ENCODE measurements at places on chromosomes 3 and 15.

GRCh38 chr15:74614744-74615507 is 710 bp upstream of the CLK3 start:
- H3K36me3 ChIP-seq: peaks cover 13% of the 10 kb centered on the region
- peak overlapping the region; percentile 83 for H3K4me3 ChIP-seq
- DNase-seq: peak; percentile 89
- H3K4me1 ChIP-seq: peaks cover 40% of the 10 kb centered on the region

DNA sequence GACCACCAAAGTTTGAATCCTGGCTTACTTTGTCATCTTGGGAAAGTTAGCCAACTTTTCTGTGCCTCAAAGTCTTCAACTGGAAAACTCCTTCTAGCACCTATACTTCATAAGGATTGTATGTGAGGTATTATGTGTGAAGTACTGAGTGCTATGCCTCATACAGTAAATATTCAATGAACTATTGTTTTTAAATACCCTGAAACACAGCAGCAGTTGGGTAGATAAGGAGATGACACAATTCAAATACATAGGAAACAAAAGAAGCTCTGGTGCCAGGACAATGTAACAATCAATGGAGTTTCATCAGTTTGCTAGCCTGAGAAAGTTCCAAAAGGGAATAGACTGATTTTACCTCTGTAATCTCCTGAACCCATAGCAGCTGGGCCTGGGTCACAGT is 43.3 kb downstream of the TUBGCP4 start:
- peaks cover 42% of the 10 kb centered on the region for H3K36me3 ChIP-seq
- no peaks in the 10 kb centered on the region for H3K4me1 ChIP-seq
- no peak overlapping the region for H3K27ac ChIP-seq

DNA sequence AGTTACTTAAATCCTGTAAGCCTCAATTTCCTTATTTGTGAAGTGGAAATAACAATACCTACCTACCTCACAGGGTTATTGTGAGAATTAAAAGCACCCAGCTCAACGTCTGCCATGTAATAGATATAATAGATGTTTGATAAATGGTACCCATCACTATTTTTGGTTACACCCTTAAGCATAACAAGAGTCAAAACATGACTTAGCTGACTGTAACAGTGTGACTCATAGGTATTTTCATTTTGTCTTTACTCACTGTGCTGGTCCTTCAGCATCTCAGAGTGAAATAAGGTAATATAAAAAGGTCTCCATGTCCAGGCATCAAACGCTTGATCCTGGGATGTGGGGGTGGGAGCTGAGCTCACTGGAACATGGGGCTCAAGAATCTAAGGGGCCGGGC is 3.1 kb downstream of the CPLX3 start:
- no peak overlapping the region for H3K27ac ChIP-seq
- no peak overlapping the region for H3K4me3 ChIP-seq
- no peaks in the 10 kb centered on the region for H3K36me3 ChIP-seq
- peaks cover 9% of the 10 kb centered on the region for H3K4me1 ChIP-seq
- peaks cover 18% of the 10 kb centered on the region for H3K27me3 ChIP-seq

- H3K4me1 ChIP-seq: no peaks in the 10 kb centered on the region
- H3K27ac ChIP-seq: no peak overlapping the region
- no peak overlapping the region for H3K4me3 ChIP-seq
- no peaks in the 10 kb centered on the region for H3K27me3 ChIP-seq
These were observed 68.8 kb downstream of the ZNF385D start for GRCh38 chr3:21682206-21682605.

DNA sequence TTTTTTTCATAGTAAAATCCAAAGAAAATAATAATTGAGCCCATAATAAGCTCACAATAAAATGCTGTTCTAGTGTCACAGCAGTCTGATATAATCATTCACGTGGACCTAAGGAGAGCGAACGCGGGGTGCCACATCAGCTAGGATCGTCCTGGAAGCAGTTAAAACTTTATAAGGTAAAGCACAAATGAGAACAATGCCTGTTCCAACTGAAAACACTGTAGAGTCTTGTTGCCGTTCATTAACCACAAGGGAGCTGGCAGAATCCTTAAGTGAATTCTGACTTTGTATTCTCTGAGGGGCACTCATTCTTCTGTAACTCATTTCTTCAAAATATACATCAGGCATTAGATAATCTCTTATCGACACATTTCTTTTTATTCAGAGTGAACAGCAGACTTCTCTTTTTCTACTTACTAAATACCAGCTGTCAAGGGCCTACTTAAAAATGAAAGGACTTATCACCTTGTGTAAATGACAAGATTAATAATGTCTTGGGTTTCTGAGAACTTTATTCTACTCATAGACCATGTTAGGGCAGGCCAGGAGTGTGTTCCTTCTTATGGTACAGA is 524.6 kb downstream of the MECOM start:
- no peaks in the 10 kb centered on the region for H3K4me1 ChIP-seq
- no peak overlapping the region for H3K4me3 ChIP-seq
- no peak overlapping the region for H3K27ac ChIP-seq
- DNase-seq: no peak

DNA sequence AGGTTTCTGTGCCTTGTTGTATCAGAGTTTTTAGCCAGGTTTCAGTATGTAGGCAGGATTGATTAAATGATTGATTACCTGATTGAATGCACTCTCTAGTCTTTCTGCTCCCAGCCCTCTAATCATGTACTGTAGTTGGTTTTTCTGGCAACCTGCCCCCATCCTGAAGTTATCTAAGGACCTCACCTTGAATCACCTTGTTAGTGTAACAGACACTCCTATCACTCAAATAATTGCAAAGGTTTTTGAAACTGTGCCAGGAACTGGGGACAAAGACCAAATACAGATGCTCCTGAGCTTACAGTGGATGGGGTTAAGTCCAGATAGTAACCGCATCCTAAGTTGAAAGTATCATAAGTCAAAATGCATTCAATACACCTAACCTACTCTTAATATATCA is 141.5 kb upstream of the EIF1B start:
- DNase-seq: no peak
- peaks cover 14% of the 10 kb centered on the region for H3K4me1 ChIP-seq
- no peaks in the 10 kb centered on the region for H3K27me3 ChIP-seq

DNA sequence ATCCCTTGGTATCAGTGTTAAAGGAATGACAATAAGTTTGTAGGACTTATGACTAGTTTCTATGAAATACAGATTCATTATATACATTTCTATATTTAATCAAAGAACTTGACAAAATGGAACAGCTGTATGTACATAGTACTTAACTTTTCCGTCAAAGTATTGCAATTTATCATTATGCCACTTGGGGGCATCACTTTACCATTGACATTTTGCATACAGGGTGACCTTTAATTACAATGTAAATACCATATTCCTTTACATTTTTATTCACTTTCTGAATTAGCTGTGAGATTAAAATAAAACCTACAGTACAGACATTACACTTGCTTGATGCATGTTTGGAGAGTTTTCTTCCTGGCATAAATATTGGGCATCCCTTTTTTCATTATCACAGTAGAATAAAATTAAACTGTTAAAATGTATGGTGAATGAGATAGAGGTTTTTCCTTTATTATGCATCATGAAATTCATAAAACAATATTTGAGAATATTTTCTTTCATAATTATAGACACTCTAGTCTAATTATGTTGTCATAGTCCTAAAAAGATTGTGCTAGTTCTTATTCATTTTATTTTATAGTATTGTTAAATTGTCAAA is 6.9 kb downstream of the NEK11 start:
- no peaks in the 10 kb centered on the region for H3K36me3 ChIP-seq
- no peak overlapping the region for H3K4me3 ChIP-seq
- no peak overlapping the region for H3K27ac ChIP-seq
- peak; percentile 79 for DNase-seq

- H3K27ac ChIP-seq: no peak overlapping the region
- H3K36me3 ChIP-seq: no peaks in the 10 kb centered on the region
- no peak for DNase-seq
- no peaks in the 10 kb centered on the region for H3K27me3 ChIP-seq
- H3K4me3 ChIP-seq: no peak overlapping the region
- H3K4me1 ChIP-seq: no peaks in the 10 kb centered on the region
These were observed 311.5 kb upstream of the DCBLD2 start for GRCh38 chr3:99212969-99213368.
